ENCODE measurements at places on chromosomes 13 and 19.

DNA sequence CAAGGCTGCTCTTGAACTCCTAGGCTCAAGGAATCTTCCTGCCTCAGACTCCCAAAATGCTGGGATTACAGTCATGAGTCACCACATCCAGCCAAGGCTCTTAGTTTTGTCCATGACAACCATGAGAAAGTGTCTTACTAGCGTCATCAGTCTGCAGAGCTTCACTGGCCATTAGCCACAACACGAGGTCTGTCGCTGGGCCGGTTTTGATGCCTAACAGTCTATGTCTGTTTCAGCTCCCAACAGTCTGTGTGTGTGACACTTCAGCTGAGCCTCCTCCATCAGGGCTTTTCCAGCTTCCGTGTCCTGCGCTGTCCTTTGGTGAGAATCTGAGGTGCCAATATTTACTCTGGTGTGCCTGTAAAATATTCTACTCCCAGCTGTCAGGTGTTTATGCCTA is 47.6 kb downstream of the CEP89 start:
- peak; percentile 21 for DNase-seq

GRCh38 chr13:99439048-99439447 is 62.2 kb upstream of the TM9SF2 start:
- DNase-seq = no peak

DNA sequence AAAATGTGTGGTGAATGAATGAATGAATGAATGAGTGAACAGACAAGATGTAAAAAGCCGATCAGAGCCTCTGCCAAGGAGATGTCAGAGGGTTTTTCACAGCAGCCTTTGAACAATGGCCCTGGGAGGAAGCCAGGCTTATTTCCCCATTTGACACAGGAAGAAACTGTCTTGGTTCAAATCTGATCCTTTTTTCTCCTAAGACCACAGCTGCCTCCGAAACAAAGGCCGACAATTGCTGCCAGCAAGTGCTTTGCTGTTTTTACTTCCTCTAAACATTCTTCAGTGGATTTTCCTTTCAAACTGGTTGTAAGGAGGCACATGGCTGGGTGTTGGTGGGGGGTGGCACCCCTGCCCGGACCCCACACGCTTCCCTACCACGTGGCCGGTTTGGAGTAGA is 44.2 kb upstream of the HOMER3 start:
- no peak for DNase-seq

- no peak for DNase-seq
These were observed 296.4 kb downstream of the DNAJC15 start for GRCh38 chr13:43319617-43320444.

DNA sequence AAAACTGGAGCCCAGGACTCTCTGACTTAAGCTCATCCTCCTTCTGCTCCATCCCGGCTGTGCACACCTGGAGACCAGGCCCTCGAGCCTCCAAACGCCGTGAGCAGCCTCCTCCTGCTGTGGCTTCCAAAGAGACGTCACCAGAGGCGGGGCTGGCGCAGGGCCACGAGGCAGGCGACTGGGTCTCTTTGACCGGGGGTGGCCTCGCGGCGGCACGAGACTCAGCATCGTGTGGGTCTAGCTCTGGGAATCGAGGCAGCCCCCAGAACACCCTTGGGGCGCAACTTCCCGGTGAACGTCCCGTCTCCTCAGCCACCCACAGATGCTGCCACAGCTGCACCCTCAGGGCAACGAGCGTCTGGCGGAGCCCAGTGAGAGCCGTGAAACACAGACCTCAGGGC is 22.8 kb downstream of the RASA3 start:
- no peak for DNase-seq

- DNase-seq = no peak
These were observed 29.9 kb upstream of the TUBGCP3 start for GRCh38 chr13:112617754-112618375.

GRCh38 chr19:34325181-34325580 is 39.8 kb upstream of the GPI start:
- DNase-seq = no peak

DNA sequence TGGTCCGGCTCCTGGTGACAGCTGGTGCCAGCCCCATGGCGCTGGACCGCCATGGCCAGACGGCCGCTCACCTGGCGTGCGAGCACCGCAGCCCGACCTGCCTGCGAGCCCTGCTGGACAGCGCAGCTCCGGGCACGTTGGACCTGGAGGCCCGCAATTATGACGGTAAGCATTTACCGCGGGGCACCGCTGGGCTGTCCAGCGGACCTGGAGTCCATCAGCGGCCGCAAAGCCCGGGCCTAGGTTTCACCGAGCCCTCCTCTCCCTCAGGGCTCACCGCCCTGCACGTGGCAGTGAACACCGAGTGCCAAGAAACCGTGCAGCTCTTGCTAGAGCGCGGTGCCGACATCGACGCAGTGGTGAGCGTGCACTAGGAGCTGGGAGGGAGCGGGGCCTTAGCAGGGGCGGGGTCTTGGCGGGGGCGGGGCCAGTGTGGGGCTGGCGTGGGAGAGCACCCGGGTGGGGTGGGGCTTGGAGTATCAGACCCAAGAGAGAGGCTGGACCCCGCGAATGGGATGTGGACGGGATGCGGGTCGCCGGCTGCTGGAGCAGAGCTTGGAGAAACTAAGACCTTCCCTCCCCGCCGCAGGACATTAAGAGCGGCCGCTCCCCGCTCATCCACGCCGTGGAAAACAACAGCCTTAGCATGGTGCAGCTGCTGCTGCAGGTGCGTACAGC is 8.7 kb downstream of the BCL3 start:
- no peak for DNase-seq

GRCh38 chr19:42201489-42202289 is 15.8 kb downstream of the DEDD2 start:
- no peak for DNase-seq

- DNase-seq = no peak
These were observed 257.3 kb upstream of the MAB21L1 start for GRCh38 chr13:35733827-35734226.

DNA sequence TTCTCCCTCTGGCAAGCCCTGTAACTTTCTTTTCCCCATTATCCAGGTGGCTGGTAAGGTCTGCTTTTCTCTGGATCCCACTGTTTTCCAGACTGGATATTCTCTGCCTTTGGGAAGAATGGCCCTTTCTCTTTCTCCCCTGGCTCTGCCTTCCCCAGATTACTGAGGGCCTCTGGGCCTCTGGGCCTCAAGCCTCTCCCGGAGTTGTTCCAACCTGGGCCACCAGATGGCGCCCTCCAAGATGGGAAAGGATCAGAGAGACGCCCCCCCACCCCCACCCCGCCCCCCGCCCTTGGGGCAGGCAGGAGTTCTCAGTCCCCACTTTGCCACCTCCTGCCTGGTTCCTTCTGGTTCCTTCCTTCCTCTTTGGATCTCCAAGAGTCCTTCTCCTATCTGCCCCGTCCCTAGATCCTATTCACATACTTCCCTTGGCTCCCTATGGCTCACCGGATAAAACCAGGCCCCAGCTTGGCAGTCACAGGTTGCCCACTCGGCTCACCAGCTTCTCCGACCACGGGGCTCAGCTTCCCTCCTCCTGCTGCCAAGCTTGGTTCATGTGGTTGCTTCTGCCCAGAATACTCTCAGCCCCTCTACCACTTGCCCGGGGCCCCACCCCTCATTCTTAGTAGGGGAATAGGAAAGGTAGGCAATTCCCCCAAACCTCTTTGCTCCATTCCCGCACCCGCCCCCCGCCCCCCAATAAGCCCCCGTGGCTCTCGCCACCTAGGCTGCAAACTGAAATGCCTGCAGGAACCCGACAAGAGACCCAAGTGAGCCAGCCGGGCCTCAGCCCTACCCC is 13.1 kb downstream of the EPS8L1 start:
- DNase-seq = peak; percentile 61

- peak; percentile 76 for DNase-seq
These were observed 58.3 kb downstream of the KLF2 start for GRCh38 chr19:16382775-16383543.

DNA sequence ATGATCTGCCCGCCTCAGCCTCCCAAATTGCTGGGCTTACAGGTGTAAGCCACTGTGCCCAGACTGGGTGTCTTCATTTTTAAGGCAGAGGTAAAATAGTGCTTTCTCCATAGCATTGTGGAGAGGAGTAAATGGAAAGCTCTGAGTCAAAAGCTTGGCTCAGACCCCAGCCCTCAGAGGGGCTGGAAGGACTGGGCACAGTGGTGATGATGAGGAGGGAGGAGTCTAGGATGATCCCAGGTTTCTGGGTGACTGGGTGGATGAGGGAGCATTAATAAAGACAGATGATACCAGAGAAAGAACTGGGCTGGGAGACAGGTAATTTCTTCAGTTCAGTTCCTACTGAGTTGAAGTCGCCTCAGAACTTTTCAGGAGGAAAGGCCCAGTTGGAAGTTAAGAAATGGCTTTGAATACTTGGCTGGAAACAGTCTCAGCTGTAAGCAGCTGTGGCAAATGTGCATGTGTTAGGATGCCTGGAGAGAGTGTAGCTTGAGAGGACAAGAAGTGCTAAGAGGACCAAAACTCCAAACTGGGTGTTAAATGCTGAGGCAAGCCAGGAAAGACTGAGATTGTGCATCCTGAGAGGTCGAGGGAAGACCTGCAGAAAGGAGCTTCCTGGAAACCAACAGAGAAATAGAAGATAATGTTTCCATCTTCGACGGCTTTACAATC is 37.1 kb upstream of the MEDAG start:
- no peak for DNase-seq

DNA sequence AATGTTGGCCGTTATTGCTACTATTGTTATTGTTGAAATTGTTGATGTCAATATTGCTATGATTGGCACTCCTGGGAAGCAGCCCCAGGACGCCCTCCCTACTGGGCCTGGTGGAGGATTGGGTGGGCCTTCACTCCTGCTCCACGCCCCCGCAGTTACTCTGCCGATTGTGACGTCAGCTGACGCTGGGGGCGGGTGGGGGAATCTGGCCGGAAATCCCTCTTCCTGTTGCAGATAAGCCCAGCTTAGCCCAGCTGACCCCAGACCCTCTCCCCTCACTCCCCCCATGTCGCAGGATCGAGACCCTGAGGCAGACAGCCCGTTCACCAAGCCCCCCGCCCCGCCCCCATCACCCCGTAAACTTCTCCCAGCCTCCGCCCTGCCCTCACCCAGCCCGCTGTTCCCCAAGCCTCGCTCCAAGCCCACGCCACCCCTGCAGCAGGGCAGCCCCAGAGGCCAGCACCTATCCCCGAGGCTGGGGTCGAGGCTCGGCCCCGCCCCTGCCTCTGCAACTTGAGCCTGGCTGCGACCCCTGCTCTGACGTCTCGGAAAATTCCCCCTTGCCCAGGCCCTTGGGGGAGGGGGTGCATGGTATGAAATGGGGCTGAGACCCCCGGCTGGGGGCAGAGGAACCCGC is at the start of gene ETV2:
TSS of gene ETV2 (plus strand) at position 231 of the 637 bp plus-strand sequence. CDS start 716 bp downstream, outside the sequence.
- DNase-seq = no peak

GRCh38 chr19:17205237-17206140 is 9.7 kb upstream of the USE1 start:
- peak; percentile 76 for DNase-seq

GRCh38 chr13:105846923-105847322 is 688.5 kb downstream of the EFNB2 start:
- DNase-seq = no peak

DNA sequence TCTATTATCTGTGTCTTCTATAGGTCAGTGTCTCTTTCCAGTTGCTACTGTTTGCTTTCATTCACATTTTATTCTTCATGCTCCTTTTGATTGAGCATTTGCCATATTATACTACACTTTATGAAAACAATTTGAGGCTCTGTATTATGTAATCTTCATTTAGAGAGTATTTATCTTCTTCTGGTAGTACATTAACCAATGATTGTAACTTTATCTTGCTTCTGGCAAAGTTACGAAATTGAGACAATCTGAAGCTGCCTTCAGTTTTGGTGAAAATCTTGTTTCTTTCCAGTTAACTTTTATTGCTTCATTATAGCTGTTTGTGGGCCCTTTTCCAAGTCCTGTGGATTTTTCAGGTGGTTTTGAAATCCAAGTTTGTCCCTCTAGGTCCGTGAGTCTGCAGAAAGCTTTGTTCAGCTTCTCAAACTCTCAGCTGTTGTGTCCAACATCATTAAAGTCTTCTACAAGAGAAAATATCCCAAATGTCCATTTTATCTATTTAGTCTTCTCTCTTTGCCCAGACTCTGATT is 1255.4 kb upstream of the SPRY2 start:
- DNase-seq = no peak

- DNase-seq = no peak
These were observed 118.8 kb downstream of the NUFIP1 start for GRCh38 chr13:44870456-44870929.

GRCh38 chr13:94480672-94481145 is 1.2 kb upstream of the DCT start:
- DNase-seq = peak; percentile 1

GRCh38 chr19:7582446-7582845 is 13.2 kb upstream of the CAMSAP3 start:
- no peak for DNase-seq

- peak; percentile 64 for DNase-seq
These were observed 17.5 kb downstream of the C13orf42 start for GRCh38 chr13:51093574-51093973.

Measured in epithelial cell of esophagus (primary cell).